Pulmonary artery endothelial cell (primary cell): ENCODE measurements at places on chromosomes 16 and 17.

DNA sequence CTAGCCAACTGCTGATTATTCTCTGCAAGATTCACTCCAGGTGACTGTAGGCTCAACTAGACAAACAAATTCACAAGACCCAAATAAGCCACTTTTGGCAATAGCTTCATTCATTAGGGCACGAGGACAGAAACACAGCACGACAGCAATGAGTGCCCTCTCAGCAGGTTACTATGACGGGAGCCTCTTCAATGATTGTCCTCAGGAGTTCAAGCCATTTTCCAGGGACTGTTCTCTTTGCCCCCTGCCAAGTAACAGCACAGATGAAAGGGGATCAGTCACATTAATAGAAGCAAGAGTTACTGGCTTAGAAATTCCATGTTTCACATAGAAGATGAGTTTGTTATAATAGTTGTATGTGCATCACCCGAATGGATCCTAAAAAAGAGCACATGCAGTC is 712.2 kb downstream of the CDH8 start:
- no peak for DNase-seq

DNA sequence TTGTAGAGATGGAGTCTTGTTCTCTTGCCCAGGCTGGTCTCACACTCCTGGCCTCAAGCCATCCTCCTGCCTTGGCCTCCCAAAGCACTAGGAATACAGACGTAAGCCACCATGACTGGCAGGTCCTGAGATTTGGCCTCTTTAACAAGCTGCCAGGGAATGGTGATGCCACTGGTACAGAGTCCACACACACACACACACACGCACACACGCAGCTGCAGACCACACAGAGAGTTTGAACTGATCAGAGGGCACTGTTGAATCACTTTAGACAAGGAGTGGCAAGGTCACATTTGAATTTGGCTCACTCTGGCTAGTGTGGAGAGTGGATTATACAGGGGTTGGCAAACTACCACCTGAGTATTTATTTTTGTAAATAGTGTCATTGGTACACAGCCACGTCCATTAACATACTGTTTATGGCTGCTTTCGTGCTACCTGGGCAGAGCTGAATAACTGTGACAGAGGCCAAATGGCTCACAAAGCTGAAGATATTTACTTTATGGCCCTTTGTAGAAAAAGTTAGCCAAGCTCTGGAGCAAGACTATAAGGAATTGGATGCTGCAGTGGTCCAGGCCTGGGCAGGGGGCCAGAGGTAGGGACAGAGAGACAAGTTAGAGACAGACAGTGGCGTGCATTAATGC is 9.9 kb downstream of the ITPRIPL2 start:
- no peak for DNase-seq

DNA sequence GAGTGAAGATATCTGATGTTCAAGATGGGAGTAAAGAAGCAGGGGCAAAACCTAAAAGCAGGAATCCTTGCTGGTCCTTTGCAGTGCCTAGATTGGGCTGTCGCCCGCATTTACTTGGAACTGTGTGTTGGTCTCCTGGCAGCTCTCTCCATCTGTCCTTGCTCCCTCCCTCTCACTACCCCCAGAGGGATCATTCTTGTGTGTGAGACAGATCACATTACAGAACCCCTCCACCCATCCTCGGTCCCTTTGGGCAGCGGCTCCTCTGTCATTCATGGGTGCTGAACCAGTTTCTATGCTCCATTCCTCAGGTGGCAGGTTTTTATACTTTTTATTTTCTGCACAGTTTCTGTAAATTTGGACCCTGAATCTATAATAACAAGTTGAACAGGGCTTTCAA is 99.4 kb upstream of the MYOCD start:
- no peak for DNase-seq

- no peak for DNase-seq
Measured at GRCh38 chr16:30924913-30925631, 1.7 kb downstream of the FBXL19 start.

GRCh38 chr16:57544124-57544653 is 1.7 kb downstream of the ADGRG5 start:
- DNase-seq: no peak

GRCh38 chr16:85288869-85289660 is 176.8 kb upstream of the CIBAR2 start:
- DNase-seq: no peak

- DNase-seq: no peak
Measured at GRCh38 chr17:21389394-21389793, 13.2 kb downstream of the KCNJ12 start.

- no peak for DNase-seq
Measured at GRCh38 chr16:85390511-85391174, 222.5 kb upstream of the GSE1 start.

GRCh38 chr17:57407287-57408070 is 151.2 kb downstream of the MSI2 start:
- no peak for DNase-seq

DNA sequence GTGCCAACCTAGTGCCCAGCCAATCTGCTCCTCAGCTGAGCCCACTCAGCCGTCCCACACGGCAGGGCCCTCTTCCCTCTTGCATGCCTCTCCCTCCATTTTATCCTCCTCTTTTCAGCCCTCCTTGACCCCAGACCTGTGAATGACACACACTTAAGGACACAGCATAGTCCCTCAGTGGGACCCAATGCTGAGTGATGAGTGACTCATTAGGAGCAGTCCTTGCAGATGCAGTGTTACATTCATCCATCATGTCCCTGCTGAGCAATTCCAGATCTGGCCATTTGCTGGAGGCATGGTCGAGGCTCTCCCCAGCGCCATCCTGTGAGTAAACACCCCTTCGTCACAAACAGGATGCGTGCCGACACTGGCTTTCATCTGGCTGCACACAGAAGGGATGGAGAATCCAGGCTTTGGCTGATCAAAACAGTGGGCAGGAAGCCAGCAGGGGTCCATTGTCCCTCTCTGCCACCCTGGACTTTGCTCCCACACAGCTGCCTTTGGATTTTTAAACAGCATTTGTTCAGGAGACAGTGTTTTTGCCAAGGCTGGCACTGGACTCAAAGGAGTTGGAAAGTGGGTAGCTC is 122.6 kb downstream of the AXIN2 start:
- DNase-seq: no peak

- DNase-seq: no peak
Measured at GRCh38 chr16:87602001-87602775, at the start of gene JPH3. Gene JPH3, plus strand, starts transcription at chr16:87602508. Its CDS starts 639 bp downstream, at chr16:87603147.

DNA sequence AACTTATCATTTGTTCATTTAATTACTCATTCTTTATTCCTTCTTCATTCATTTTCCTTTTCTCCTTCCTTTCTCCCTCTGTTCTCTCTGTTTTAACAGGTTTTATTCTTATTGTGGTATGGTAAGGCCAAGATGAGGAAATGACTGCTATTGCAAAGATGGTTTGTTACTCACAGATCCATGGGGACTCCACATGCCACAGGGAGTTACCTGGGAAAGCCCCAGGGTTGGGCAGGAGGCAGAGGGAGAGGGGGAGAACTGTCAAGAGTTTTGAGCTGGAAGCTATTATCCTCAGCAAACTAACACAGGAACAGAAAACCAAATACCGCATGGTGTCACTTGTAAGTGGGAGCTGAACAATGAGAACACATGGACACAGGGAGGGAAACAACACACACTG is 453.3 kb downstream of the WWOX start:
- no peak for DNase-seq

GRCh38 chr16:75928295-75928694 is 202.0 kb upstream of the CPHXL start:
- DNase-seq: no peak

GRCh38 chr17:73423806-73424205 is 112.0 kb upstream of the CDC42EP4 start:
- DNase-seq: no peak

- DNase-seq: no peak
Measured at GRCh38 chr17:79290726-79291125, 216.1 kb downstream of the ENGASE start.

- no peak for DNase-seq
Measured at GRCh38 chr17:1930337-1930645, 94.8 kb downstream of the RTN4RL1 start.

DNA sequence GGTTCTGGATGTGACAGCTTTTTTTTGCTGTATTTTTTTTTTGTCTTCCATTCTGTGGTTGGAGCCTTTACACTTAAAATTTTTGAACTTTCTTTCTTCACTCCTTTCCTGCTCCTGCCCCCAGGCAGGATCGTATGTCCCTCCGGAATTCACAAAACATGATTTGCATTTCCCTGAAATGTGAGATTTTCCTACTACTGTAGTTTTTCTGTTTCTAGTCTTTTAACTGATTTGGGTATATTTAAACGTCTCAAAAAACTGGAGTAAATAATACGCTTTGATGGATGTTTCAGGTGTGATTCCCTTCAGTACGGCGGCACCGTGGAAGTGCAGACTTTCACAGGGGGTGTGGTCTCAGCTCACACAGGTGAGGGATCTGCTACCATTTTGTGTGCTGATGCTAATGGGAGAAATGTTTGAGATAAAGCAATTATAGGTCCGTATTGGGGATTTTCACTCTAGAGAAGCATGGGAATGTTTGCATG is 686 bp downstream of the SRCAP start:
- DNase-seq: no peak

DNA sequence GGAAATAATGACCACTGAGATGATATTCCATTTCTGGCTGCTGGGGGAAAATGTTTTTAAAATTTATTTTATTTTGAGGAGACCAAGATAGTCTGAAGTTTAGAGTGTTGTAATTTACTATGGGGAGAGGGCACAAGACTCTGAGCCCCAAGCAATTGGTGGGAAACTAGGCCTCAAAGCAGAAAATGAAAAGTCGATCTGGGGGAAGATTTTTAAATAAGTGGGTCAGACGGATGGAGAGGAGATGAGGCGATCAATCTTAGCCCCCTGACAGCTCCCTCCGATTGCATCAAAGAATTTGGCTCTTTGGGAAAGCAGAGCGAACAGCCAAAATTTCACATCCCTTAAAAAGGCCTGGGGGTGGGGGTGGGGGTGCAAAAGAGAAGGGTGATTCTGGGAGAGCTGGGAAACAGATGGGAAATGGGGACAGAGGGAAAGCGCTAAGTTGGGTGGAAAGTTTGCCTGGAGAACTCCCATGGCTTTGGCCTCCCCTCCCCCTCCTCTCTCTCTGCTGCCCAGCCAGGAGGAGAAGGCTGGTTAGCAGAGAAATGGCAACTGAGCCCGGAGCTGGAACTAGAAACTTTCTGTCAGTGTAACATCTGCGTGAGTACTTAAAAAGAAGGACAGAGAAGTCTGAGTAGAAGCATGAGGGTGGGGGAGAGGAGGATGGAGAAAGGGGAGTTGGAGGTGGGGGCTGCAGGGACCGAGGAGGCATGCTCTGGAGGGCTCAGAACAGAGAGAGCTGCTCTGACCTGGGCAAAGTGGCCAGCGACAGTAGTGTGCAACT is 1.4 kb upstream of the HOXB2 start:
- DNase-seq: no peak

DNA sequence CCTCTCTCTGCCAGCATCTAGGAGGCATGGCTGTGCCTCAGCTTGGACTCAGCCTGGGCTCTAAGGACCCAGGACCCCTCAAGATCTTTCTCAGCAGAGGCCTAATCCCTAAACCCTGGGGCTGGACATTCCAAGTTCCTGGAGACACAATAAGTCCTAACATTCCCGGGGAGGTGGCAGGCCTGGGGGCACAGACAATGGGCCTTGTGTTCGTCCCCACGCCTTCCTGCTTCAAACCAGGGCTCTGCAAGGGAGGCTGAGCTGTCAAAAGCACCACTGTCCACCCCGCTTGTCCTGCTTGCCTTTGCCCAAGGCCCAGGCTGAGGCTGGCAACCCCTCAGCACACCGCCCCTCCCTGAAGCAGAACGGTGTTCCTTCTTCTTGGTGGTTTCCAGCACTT is 13.7 kb downstream of the SDK2 start:
- no peak for DNase-seq

DNA sequence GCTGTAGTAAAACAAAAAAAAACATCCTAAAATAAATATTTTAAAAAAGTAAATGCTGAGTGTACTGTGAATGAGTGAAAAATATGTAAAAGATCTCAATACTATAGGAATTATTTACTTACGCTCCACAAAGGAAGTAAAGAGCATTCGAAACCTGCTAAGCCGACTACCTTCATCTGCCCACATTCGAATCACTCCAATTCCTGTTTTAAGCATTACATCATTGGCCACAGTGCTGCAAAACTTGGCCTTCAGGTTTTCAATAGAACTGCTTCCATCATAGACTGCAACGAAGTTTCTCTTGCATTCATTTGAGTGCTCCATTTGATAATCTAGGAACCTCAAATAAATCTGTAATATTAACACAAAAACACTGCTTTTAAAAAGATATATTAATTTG is 34.4 kb downstream of the NETO2 start:
- DNase-seq: no peak

DNA sequence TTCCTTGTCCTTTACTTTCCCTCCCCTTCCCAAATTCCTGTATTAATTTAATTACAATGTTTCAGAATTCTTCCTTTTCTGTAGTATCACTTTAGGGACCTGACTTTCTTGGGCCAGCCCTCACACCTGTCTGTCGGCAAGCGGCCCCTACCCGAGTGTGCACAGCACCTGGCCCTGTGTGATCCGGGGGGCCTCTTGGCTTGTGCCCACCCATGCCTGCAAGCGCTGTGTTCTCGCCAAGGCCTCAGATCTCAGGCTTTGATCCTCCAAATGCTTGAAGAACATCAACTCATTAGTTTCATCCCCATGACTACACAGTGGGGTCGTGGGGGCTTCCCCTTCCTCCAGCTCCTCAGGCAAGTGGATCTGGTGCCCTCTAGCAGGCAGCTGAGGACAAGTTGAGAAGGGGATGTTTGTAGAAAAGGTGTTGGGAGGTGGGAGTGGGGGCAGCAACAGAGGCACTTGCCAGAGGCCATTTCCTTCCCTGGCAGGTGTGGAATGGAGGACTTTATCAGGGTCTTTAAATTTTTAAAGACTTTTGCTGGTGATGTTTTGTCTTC is 15.7 kb upstream of the CDH3 start:
- no peak for DNase-seq

DNA sequence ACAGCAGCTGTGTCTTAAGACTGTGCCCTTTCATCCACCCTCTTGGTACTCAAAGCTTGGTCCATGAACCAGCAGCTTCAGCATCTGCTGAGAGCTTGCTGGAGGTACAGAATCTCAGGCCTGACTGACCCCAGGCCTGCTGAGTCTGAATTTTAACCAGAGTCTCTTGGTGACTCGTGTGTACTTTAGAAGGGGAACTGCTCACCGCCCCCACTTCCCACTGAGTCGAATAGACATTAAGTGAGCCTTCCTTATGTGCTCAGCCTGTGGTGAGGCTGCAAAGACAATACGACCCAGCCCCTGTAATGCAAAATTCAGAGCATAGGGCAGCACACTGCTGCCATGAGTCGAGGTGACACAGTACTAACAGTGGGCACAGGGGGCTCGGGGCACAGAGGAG is 662.8 kb downstream of the WWOX start:
- no peak for DNase-seq

DNA sequence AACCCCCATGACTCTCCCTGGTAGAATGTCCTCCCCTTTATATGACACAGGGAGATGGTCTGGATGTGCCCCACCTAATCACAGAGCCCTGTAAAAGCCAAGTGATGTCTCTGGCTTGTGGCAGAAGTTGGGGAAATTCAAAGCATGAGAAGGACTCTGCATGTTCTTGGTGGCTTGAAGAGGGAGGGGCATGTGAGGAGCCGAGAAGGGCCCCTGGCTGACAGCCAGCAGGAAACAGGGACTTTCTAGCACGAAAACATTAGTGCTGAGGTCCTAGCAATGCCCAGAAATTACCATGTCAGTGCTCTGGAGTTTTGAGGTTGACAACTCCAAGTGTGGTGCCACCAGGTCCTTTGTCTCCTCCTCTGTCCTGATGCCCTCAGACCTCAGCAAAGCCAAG is 75.9 kb downstream of the USP22 start:
- no peak for DNase-seq
